ENCODE measurements at places on chromosomes 11 and 22. TPM values are rescaled to one million over a fixed set of nuclear protein-coding genes. Genes with fewer than 3 reads are reported as not detected.

DNA sequence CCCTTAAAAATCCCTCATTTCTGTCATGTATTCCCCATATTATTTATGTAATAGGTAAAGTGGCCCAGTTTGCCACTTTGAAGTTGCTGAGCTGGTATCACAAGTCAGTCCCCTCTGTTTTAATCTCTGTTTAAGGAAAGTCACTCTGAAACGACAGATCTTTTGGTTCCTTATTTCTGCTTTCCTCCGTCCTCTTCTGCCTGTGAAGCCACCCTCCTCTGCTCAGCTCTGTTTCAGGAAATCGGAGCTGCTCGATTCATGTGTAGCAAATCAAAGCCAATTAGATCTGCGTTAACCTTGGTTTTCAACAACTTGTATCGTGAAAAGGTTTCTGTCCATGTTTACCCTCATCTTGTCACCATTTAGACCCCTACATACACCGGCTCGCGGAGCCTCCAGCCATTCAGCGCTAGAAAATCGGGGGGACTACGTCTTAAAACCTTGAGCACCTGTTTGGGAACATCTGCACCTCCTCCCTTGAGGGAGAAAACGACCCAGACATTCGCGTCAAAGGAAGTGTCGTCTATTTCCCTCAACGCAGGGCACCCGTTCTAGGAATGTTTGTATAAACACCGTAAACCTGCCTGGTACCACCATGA lies 576 bp upstream of the SC5D start:
- peak overlapping the region; percentile 82 for H3K4me3 ChIP-seq
- H3K27me3 ChIP-seq = peaks cover 2% of the 10 kb centered on the region
- peaks cover 34% of the 10 kb centered on the region for H3K4me1 ChIP-seq

DNA sequence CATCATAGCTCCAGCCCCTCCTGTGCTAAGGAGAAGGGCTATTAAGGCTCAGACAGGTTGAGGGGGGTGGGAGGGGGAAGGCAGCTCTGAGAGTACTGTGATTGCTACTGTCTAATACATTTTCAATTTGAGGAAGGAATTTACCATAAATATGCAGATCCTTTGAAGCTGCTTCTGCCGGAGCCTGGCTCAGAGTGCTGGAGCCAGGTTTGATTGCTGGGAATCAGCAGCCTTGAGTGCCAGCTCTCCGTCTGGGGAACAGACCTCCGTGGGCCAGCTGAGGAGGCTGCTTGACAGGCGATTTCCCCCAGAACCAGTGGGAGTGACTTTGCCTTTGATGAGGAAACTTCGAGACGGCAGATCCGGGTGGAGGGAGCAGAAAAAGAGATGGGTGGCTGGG lies 141.7 kb upstream of the TBCEL start:
- H3K4me3 ChIP-seq = no peak overlapping the region
- H3K4me1 ChIP-seq = peaks cover 25% of the 10 kb centered on the region
- peaks cover 9% of the 10 kb centered on the region for H3K27me3 ChIP-seq
- no peak overlapping the region for H3K27ac ChIP-seq

- H3K4me1 ChIP-seq = peaks cover 42% of the 10 kb centered on the region
- DNase-seq = no peak
- no peaks in the 10 kb centered on the region for H3K27me3 ChIP-seq
These were observed 67.7 kb downstream of the TBC1D22A start for GRCh38 chr22:46829941-46830715.

- DNase-seq = no peak
- no peaks in the 10 kb centered on the region for H3K27me3 ChIP-seq
- H3K4me3 ChIP-seq = no peak overlapping the region
- H3K36me3 ChIP-seq = peaks cover 13% of the 10 kb centered on the region
These were observed 10.1 kb downstream of the COA4 start for GRCh38 chr11:73866586-73866996.

CARNS1 gene
- 0.36 TPM for total RNA-seq

GRCh38 chr22:40484906-40485669 lies 114.7 kb downstream of the SGSM3 start:
- no peaks in the 10 kb centered on the region for H3K36me3 ChIP-seq
- DNase-seq = no peak
- no peaks in the 10 kb centered on the region for H3K27me3 ChIP-seq
- H3K27ac ChIP-seq = peak overlapping the region; percentile 87
- peaks cover 61% of the 10 kb centered on the region for H3K4me1 ChIP-seq

GRCh38 chr11:61869429-61869707 lies 22.0 kb downstream of the FADS3 start:
- H3K4me1 ChIP-seq = peaks cover 30% of the 10 kb centered on the region
- H3K27ac ChIP-seq = peak overlapping the region; percentile 41
- no peaks in the 10 kb centered on the region for H3K27me3 ChIP-seq
- H3K4me3 ChIP-seq = no peak overlapping the region

GRCh38 chr11:18617688-18618341 lies 16.3 kb downstream of the SPTY2D1 start:
- peak overlapping the region; percentile 92 for H3K27ac ChIP-seq
- DNase-seq = no peak
- H3K27me3 ChIP-seq = no peaks in the 10 kb centered on the region
- H3K4me1 ChIP-seq = peaks cover 41% of the 10 kb centered on the region
- peak overlapping the region; percentile 47 for H3K4me3 ChIP-seq
- peaks cover 16% of the 10 kb centered on the region for H3K36me3 ChIP-seq

DNA sequence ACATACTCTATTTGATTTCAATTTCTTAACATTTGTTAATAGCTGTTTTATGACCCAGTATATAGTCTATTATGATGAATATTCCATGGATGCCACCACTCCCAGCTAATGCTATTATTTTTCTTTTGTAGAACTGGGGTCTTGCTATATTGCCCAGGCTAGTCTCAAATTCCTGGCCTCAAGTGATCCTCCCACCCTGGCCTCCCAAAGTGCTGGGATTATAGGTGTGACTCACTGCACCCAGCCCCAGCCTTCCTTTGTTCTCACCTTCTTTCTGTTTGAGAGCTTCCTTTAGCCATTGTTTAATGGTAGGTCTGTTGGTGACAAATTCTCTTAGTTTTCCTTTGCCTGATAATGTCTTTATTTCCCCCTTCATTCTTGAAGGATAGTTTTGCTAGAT lies 52.9 kb upstream of the AMOTL1 start:
- peaks cover 2% of the 10 kb centered on the region for H3K27me3 ChIP-seq
- H3K36me3 ChIP-seq = peaks cover 2% of the 10 kb centered on the region
- H3K27ac ChIP-seq = no peak overlapping the region
- no peaks in the 10 kb centered on the region for H3K4me1 ChIP-seq
- no peak overlapping the region for H3K4me3 ChIP-seq

FAM180B gene
- not detected for total RNA-seq
